ENCODE measurements at places on chromosomes 4 and X.

GRCh38 chr4:138710297-138710696 lies 305.3 kb upstream of the NOCT start:
- peak; percentile 36 for DNase-seq

- no peak for DNase-seq
Observed at GRCh38 chr4:74426101-74426500, 18.8 kb upstream of the AREG start.

- DNase-seq, result peak; percentile 10
Observed at GRCh38 chr4:74671080-74671698, 123.1 kb downstream of the BTC start.

- DNase-seq, result no peak
Observed at GRCh38 chr4:173398220-173398619, 696 bp downstream of the SCRG1 start.

DNA sequence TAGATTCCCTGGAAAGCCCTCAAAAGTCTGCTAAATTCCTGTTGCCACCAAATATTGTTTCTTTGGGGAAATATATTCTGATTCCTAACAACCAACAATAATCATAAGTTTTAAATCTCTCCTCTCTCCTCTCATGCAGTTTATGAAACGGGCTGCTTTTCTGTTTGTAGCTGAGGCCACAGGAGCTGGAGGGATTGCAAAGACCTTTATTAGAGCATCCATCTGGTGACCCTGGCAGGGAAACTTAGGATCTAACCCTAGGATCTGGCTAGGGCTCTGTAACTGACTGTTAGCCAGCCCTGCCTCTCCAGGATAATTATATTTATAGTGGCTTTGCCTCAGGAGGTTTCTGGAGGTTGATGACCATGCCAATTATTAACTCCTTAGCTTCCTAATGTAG lies 56.9 kb downstream of the SMAD1 start:
- DNase-seq, result no peak

GRCh38 chr4:154485127-154485773 lies 6.3 kb downstream of the DCHS2 start:
- peak; percentile 45 for DNase-seq

GRCh38 chr4:79273915-79274314 lies 51.9 kb downstream of the NAA11 start:
- DNase-seq, result no peak

- no peak for DNase-seq
Observed at GRCh38 chrX:112190646-112191045, 108.1 kb upstream of the TRPC5 start.

GRCh38 chrX:23907498-23908218 lies at the start of the genes APOO and CXorf58:
Gene APOO, minus strand, starts transcription at chrX:23907938. Its CDS starts 236 bp downstream, at chrX:23907702.
Gene CXorf58, plus strand, starts transcription at chrX:23908006. Its CDS starts 2,297 bp downstream, at chrX:23910303.
- peak; percentile 97 for DNase-seq

DNA sequence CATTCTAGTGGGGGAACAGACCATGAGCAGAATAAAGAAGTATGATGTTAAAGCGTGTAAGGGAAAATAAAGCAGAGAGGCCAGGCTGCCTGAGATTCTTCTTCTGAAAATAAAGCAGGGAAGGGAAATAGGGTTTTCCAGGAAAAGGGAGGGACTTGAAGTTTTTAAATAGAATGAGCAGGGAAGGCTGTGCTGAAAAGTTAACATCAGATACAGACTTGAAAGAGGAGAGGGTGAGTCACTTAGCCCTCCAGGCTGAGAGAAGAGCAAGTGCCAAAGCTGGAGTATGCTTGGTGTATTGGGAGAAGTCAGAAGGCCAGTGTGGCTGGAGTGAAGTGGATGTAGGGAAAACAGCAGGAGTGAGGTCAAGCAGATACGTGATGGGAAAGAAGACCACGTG lies 10.0 kb upstream of the PLK4 start:
- no peak for DNase-seq

GRCh38 chrX:118218940-118219339 lies 102.3 kb upstream of the KLHL13 start:
- no peak for DNase-seq

DNA sequence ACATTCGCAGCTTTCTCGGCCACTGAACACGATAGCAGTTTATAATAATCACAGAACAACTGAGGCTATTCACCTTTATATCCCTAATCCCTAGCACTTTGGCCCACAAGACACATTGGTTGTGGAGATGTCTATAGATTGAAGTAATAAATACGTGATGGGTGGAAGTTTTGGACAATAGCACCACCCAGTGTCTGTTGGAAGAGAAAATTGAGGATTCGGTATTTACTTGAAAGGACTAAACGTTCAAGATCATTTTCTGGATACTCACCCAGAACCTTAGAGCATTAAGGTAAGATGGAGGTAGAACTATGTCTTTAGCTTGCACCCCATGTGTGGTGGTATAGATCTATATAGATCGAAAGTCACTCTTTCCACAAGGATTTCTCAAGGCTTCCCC lies 787 bp upstream of the TMSB15A start:
- DNase-seq, result no peak

DNA sequence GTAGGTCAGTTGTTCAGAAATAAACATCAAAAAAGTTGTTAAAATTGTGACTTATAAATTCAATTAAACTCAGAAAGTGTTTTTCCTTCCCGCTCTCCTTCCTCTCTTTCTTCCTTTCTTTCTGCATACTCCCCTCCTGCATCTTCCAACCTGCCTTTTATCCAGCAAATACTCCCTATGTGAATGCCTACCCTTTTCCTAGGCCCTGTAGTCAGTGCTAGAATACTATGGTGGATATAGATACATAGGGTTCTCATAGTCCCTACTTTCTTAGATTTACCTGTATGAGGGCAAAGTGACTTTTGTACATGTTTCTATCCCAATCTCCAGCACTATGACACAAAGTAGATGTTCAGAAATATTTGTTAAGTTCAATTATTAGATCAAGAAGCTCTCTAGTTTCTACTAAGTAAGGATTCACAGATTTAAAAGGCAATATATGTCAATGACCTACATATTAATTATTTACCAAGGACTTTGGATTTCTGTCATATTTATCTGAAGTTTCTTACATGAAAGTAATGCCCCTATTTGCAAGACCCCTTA lies 732 bp downstream of the SULT1E1 start:
- no peak for DNase-seq

GRCh38 chr4:145216535-145216934 lies 36.1 kb upstream of the OTUD4 start:
- DNase-seq, result no peak

GRCh38 chrX:102154900-102155805 lies 624 bp downstream of the BEX5 start:
- DNase-seq, result no peak

GRCh38 chrX:39260965-39261364 lies 459.7 kb downstream of the MID1IP1 start:
- no peak for DNase-seq

- peak; percentile 56 for DNase-seq
Observed at GRCh38 chr4:186693159-186693815, 30.4 kb downstream of the FAT1 start.

DNA sequence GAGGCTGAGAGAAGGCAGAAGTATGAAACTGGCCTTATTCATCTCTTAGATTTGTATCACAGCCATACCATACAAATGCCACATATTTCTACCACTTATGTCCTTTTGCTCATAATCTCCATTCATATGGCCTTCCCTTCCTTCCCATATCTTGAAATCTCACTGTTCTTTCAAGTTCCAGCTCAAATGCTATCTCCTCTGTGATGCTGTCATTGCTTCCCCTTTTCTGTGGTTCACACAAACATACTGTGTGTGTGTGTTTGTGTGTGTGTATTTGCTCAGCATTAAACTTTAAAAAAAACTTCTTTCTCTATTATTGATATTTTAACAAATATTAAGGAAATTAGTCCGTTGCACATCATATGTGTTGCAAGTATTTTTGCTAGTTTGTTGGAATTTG lies 26.7 kb downstream of the PHKA1 start:
- DNase-seq, result no peak

DNA sequence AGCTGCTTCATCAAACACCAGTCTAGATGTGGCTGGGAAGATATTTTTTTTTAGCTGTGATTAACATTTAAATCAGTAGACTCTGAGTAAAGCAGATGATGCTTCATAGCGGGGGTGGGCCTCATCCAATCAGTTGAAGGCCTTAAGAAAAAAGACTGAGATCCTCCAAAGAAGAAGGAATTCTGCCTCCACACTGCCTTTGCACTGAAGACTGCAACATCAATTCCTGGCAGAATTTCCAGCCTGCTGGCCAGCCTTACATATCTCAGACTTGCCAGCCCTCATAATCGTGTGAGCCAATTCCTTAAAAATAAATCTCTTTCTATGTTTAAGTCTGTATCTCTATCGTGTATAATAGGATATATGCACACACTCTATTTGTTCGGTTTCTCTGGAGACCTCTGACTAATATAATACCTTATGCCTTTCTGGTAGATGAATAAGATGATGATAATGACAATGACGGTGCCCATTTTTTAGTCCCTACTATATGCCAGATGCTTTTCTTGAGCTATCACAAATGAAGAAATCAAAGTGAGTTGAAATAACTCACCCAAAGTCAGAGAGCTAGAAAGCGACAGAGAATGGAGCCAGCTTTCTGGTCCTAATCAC lies 66.1 kb upstream of the SOD3 start:
- no peak for DNase-seq

- no peak for DNase-seq
Observed at GRCh38 chr4:123170843-123171242, 225.8 kb upstream of the SPRY1 start.

DNA sequence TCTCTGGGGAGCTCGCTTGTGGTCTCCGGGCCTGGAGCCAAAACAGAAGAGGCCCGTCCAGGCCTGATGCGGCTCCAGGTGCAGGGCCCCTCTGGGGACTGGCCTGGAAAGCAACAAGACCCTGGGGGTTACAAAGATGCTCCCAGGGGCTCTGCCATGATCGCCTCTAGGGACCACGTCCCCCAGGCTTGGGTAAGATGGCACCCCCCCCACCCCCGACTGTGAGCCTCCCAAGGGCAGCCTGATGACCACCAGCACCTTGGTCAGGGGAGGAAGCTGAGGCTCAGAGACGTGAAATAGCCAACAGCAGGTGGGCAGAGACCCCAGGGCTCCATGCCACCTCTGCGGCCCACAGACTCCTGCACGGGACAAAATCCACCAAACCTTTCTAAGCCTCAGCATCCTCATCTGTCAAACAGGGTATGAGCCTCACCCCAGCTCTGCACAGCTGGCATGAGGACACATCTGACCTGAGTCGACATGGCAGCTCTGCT lies 25.4 kb downstream of the C4orf50 start:
- DNase-seq, result no peak

- DNase-seq, result no peak
Observed at GRCh38 chr4:155072417-155072816, 136.0 kb upstream of the NPY2R start.

DNA sequence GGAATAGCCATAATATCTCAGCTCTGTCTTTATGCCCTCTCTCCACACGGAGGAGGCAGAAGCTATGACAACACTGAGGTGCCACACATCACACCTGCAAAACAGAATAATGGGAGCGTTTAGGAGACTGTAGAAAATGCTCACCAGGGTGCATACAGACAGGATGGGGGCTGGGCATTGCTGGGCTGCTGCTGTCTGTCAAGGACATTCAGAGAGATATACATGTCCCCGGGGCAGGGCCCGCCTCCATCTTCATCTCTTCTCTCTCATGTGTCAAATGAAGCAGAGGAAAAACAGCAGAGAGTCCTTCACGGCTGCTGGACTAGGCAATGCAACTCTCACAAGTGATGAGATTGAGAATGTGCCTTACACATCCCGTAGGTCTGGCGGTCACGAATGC lies 65.3 kb upstream of the DHRSX start:
- no peak for DNase-seq

GRCh38 chr4:40325406-40326019 lies 9.6 kb upstream of the CHRNA9 start:
- peak; percentile 72 for DNase-seq

GRCh38 chrX:13837290-13837745 lies 20.4 kb upstream of the GPM6B start:
- DNase-seq, result no peak

- DNase-seq, result no peak
Observed at GRCh38 chrX:102652031-102652688, 877 bp downstream of the GPRASP1 start.

DNA sequence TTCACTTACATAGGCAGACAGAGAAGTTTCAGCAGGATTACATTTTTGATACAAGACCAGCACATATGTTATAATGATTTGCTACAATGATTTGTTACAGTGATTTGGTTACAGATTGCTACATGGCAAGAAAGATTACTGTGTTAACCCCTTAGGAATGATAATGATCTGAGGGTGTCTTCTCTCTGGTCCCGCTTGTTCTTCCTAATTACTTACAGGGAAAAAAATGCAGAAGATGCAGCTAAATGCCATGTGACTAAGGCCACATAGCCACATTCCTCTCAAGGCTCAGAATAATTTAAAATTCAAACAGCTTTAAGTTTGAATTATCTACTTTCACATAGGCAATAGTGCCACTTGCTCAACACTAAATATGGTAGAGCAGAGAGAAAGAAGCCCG lies 9.7 kb upstream of the LAP3 start:
- DNase-seq, result no peak

GRCh38 chr4:121270389-121270788 lies 106.3 kb upstream of the TNIP3 start:
- no peak for DNase-seq

DNA sequence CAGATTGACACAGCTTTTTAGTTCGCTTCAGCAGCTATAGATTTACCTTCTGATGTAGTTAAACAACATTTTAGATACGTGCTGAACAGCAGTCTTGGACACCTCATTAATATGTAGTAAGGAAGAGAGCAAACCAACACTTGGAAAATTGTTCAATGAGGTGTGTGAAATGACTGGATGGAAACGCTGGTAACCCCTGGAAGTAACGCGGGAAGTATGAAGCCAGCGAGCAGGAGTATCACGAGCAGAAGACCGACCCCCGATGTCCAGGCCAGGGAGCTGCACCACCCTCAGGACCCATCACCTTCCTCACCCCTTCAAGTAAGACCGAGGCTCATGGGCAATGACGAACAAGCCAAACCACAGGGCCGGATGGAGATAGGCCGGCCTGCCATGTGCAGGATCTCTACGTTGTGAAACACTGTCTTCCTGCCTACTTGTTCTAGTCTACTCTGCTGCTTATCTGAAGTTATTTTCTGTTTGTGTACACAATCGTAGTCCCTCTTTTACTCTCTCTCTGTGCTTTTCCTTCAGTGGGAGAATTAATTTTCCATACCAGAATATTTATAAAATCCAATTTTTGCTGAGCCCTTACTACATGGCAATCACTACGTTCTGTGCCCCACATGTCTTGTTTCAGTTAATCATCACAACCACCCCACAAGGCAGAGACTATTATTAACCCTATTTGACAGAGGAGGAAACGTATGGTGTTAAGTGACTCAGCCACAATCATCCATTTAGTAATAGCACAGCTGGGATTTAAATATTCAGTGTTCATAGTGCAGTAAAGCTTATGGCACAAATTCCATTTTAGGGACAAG lies 221.7 kb downstream of the APBB2 start:
- DNase-seq, result no peak

DNA sequence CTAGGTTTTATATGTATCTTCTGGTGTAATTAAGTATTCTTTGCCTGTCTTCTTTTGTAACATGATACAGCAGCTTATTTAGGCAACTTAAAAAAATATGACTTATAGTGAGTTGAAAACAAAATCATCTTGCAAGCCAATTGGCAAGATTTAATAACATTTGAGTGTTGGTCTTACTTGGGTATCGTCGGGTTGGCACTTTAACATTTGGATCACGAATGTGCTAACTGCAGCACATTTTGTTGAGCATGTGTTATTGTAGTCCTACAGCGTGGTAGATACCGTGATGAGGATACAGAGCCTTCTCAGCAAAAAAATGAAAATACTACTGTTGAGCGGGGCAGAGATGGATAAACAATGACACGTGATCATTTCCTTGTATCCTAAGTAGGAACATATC lies 295.3 kb downstream of the ARHGAP10 start:
- DNase-seq, result no peak
